ENCODE measurements at places on chromosomes 12 and 14. TPM values are rescaled to one million over a fixed set of nuclear protein-coding genes. Genes with fewer than 3 reads are reported as not detected.

CACNA1C gene
- total RNA-seq = 5.1 TPM

TESPA1 gene
- not detected for total RNA-seq

NCKAP5L gene
- 16.2 TPM for total RNA-seq

E2F7 gene
- 14.1 TPM for total RNA-seq

AGAP2 gene
- total RNA-seq = 0.39 TPM

TRAFD1 gene
- 31.6 TPM for total RNA-seq

GOLT1B gene
- total RNA-seq = 51.0 TPM

CRACR2A gene
- 22.7 TPM for total RNA-seq

MYBPC1 gene
- total RNA-seq = not detected
